Transverse colon (tissue), 4 donors: ENCODE measurements at places on chromosomes 2 and 18. TPM values are rescaled to one million over a fixed set of nuclear protein-coding genes. Genes with fewer than 3 reads are reported as not detected.
A peak's percentile ranks its signal among the peaks of the same experiment; 100 is the strongest.

- peak; percentile 5 for DNase-seq
Observed at GRCh38 chr2:120448961-120449810, 103.2 kb downstream of the INHBB start.

DNA sequence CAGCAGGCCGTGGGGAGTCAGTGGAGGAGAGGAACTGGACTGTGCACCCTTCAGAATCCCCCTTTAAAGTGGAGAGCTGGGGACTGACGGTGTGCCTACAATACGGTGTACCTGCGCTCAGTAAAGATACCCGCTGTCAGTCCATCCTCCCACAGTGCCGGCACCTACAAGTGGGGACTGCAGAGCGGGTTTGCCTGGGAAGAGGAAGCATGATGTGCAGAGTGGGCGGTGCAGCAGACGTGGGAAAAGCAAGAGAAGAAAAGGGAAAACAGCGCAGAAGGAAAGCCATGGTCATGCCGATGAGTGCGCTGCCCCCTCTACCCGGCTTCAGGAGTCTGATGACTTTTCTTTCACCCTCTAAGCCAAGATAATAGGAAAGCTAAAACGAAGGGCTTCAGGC, 148.0 kb downstream of the TPO start:
- no peak for DNase-seq

DNA sequence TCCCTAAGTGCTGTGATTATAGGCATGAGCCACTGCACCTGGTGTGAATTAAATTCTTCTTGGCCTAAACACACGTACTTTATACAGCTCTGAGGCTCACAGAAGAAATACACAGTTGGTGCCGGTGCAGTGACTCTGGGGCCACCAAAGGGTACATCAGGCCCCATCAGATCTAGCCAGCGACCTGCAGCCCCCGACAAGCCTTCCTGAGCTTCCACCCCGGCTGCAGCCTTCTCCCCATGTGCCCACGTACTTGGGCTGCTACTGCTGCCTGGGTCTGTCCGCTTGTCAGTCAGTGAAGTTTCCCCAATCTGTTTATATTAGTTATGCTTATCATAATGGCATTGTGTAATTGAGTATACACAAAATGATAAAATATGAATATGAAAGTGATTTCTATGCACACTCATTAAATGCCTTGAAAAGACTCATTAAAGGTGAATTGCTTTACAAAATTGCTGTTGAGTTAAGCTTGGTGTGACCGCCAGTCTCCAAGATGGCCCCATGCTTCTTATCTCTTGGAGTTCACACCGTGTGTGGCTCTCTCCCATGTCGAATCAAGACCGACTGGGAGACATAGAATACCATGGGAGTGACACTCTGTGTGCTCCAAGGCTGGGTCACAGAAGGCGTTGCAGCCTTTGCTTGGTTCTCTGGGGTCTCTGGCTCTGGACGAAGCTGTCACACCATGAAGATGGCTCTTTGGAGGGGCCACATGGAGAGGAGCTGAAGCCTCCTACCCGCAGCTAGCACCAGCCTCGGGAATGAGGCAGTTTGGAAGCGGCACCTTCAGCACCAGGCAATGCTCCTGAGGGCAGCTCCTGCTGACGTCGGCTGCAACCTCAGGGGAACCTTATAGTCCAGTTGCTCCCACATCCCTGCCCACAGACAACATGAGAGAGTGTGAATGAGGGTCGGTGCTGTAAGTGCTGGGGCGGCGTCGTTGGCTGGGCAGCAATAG, 29.2 kb upstream of the HPCAL1 start:
- DNase-seq: peak; percentile 5

- no peak for DNase-seq
Observed at GRCh38 chr18:32776561-32776960, 3.7 kb upstream of the KLHL14 start.

SP100 gene
- 113 TPM for total RNA-seq

RRM2 gene
- total RNA-seq: 5.3 TPM

DNA sequence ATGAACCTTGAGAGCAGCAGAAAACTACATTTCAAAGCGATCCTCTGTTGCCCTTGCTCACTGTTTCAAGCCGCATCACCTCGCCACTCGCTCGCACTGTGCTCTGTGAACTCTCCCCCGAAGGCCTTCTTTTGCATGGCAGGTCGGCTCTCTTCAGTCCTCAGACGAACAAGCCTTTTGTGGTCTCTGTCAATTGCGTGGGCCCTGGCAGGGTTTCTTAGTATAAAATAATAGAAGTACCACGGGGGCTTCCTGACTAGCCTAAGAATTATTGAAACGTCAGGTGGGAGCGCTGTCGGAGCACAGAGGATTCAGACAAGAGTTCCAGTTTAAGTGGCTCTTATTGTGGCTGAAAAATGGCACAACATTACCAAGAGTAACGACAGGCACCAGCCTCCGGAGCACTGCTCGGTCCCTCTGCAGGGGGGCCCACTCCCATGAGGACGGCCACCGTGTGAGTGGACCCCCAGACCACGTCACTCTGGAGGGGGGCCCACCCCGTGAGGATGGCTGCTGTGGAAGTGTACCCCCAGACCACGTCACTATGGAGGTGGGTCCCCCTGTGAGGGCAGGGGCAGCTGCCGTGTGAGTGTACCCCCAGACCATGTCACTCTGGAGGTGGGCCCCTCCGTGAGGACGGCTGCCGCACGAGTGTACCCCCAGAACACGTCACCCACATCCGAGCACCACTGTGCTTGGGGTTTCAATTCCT, 237.7 kb downstream of the HDAC4 start:
- DNase-seq: no peak

DNA sequence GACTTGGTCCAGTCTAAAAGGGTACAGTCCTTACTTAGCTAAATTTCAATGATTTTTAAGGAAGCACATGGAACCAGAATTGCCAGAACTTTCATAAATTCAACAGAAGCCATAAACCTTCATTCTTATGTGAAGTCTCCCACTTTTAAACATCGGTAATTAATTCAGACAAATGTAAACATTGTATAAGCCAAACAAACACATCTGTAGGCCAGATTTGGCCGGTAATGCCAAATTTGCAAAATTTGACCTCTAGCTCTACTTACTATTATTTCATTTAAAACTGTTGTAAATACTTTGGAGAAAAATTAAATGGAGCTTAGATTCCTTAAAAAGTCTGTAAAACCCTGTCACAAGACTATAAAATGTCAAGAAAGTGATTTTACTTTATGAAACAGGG, 83.2 kb upstream of the GALNT5 start:
- DNase-seq: no peak

CDH2 gene
- total RNA-seq: not detected
